ENCODE measurements at places on chromosomes 6 and 20. TPM values are rescaled to one million over a fixed set of nuclear protein-coding genes. Genes with fewer than 3 reads are reported as not detected.

TMEM200A gene
- 0.19 TPM for total RNA-seq

PTGIS gene
- 0.49 TPM for total RNA-seq

NOX3 gene
- not detected for total RNA-seq

FOXF2 gene
- total RNA-seq = not detected

CLPSL1 gene
- not detected for total RNA-seq

CDH26 gene
- 0.31 TPM for total RNA-seq

KCNB1 gene
- not detected for total RNA-seq

ACTR5 gene
- total RNA-seq = 8.7 TPM

KCNK16 gene
- not detected for total RNA-seq

BTN1A1 gene
- total RNA-seq = not detected

MYLK2 gene
- 16.7 TPM for total RNA-seq

RAB44 gene
- total RNA-seq = under 0.01 TPM

PACSIN1 gene
- total RNA-seq = not detected

PRPH2 gene
- total RNA-seq = 0.49 TPM

INSM1 gene
- not detected for total RNA-seq

PNISR gene
- total RNA-seq = 30.1 TPM

DDX43 gene
- total RNA-seq = 0.32 TPM

SMIM8 gene
- 3.6 TPM for total RNA-seq

DUSP15 gene
- total RNA-seq = 0.57 TPM

CYB5R4 gene
- 1.6 TPM for total RNA-seq

RGS17 gene
- 0.65 TPM for total RNA-seq

PCK1 gene
- total RNA-seq = not detected
